ENCODE measurements at places on chromosomes 16 and 17.

GRCh38 chr17:74610108-74610507 lies 13.4 kb downstream of the CD300E start:
- DNase-seq: no peak

GRCh38 chr16:85168732-85169256 lies 56.5 kb upstream of the CIBAR2 start:
- DNase-seq: no peak

- no peak for DNase-seq
Observed at GRCh38 chr17:37802712-37803416, 58.0 kb upstream of the HNF1B start.

- DNase-seq: no peak
Observed at GRCh38 chr16:50731989-50732832, 9.7 kb upstream of the CYLD start.

- DNase-seq: no peak
Observed at GRCh38 chr17:76830987-76831715, 37.1 kb upstream of the MGAT5B start.

DNA sequence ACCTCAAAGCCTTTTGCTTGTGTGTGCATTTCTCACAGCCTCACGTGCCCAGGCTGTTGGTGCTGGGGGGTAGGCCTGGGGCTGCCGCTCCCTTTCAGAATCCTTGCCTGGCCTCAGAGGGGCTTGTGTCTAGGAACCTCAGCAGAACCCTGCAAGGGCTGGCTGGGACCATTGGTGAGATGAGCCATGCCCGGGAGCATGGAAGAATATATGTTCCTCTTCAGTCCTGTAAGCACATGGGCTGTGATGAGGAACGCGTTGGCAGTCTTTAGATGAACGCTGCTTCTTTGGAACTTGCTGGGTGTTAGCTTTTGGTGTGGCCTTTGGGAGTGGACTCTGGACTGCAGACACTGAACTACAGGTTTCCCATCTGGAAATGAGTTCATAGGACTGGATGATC lies 32.0 kb upstream of the SLC5A10 start:
- DNase-seq: no peak

GRCh38 chr16:31404353-31405064 lies 11.4 kb downstream of the ITGAD start:
- DNase-seq: peak; percentile 67

GRCh38 chr17:2445638-2446037 lies 44.8 kb upstream of the MNT start:
- no peak for DNase-seq

DNA sequence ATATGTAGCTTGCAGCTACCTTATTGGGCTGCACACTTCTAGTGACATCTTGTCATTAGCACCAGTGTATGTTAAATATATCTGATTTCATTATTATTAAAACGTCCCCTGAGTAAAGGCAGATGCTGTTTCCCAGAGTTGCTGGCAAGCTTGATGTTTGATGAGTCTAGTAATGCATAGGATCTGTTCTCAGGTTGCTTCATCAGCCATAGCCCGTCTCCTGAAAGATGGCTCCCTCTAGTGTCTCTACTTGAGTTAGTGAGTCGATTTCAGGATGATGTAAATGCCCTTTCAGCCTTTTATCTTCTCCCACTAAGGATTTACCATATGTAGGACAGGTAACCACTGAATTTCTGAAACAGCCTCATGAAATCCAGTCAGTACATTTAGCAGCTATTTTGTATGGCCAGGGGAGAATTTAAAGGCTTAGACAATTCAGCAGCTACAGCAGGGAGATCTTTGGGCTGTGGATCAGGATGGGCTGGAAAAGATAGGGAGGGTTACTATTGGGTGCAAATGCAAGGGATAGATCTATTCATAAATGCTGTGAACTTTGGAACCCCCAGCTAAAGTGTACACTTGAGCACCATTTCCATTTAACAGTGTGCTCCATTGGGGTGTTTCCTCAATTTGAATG lies 376.3 kb downstream of the CNTNAP4 start:
- DNase-seq: no peak

All from HCT116 (cell line).